ENCODE measurements at places on chromosomes 16 and 17.

DNA sequence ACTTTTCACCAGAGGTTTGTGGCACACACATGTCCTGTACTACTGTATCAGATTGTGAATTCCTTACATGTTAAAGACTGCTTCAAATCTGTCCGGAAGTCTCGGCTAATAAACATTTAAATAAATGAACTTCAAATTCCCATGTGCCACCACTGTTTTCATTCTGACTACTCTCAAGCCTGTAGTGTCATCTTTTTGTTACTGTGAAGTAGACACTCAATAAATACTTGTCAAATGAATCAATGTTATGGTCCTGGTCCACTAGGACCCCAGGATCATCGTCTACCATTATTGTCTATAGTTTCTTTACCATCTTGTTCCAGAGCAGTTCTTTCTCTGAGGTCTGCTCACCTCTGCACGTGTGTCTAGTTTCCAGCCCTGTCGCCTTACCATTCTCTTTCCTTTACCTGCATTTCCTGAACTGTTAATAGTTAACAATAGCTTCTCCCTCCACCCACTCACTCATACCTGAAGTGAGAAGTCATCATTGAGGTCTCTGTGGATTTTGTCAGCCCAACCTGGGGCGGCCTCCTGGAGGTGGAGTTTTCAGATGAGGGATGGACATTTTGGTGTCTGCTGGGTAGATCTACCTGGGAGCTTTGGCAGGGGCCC is 333.0 kb downstream of the SEC14L1 start:
- no peak for DNase-seq

- no peak for DNase-seq
Observed at GRCh38 chr17:42814633-42815399, 9.3 kb downstream of the BECN1 start.

DNA sequence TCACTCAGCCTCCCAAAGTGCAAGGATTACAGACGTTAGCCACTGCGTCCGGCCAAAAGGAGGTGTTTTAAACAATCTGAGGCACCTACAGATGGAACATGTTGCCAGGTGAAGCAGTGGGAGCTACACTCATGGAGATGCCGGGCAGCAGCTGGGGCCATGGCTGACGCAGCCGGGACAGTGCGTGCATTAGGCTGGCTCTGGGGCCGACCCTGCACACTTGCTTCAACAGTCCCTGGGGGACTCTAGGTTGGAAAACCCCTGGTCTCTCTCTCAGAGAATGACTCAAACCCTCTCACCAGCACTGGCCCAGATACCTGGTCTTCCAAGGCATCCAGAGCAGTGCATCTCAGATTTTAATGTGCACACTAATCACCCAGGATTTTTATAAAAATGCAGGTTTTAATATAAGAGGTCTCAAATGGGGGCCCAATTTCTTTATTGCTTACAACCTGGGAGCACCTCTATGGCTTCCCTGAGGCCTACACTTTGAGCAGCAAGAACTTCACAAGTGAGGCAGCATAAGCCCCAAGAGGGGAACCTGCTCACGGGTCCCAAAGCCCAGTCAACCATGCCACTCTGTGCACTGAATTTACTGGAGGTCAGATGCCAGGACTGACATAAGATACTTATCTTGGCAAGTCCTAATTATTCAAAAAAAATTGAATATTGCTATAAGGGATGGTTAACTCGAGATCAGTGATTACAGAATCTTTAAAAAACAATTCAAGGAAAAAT is 70.8 kb upstream of the TRAP1 start:
- DNase-seq: no peak

- no peak for DNase-seq
Observed at GRCh38 chr17:15436473-15437302, 30.7 kb downstream of the CDRT4 start.

- DNase-seq: no peak
Observed at GRCh38 chr17:15917021-15917437, 27.9 kb upstream of the ADORA2B start.

GRCh38 chr17:2244545-2245525 is 58.8 kb downstream of the SMG6 start:
- peak; percentile 80 for DNase-seq

DNA sequence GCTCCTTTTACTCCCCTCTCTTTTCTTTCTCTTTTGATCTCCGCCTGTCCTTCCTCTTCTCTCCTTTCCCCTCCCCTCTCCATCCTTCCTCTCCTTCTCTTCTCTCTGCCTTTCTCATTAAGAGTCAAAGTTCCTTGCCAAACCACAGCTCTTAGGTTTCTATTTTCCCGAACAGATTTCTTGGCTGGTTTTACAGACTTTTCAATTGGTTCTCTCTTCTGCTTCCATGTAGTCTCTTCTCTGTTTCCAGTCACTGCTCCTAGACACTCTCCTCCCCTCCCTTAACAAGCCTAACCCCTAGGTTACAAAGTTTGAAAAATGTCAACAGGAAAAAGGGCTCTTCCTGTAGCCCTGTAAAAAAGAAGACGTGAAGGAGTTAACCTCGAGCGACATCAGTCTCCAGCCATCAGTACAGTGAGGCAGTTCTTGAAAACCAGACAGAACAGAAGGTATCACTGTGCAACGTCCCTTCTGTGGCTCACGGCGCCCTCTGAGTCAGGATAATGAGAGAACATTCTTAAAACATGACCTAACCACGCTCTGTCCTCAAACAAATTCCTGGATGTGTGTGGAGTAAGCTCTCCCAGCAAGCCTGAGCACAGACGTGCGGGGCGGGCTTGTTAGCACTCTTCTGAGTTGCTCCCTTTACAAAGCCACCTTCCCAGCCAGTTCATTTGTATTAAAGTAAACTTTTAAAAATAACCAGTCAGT is 11.6 kb upstream of the MARCHF10 start:
- no peak for DNase-seq

GRCh38 chr17:48799069-48799723 is 17.8 kb downstream of the TTLL6 start:
- no peak for DNase-seq

GRCh38 chr17:7367083-7367482 is 12.1 kb downstream of the TMEM95 start:
- no peak for DNase-seq

DNA sequence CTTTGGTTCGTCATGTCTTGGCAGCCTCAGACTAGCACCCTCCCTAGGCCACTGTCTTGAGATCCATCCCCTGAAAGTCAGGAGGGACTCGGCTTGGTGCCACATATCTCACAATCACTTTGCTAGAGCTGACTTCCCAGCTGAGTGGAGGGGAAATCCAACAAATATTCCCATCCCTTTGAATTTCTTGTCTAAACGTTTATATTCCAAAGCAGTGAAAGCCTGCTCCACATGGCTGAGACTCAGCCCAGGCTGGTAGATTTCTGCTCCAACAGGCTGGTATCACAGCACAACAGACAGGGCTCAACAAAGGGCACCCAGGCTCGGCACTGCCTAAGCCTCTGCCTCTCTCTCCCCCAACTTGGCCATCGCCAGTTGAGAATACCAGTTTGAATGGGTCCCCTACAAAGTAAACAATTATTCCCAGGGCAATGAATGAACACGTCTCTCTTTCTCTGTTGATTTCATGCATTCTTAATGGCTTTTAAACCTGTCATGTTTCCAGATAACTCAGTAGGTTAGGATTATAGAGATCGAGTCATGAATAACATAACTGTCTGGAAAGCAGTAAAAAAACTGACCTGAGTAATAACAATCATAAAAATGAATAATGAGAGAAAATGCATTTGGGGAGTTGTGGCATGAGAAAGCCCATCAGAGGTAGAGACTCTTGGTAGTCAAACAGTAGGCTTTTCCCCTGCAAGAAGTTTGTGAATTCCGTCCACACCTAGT is 1.0 kb downstream of the KRT13 start:
- no peak for DNase-seq

- DNase-seq: no peak
Observed at GRCh38 chr16:75320435-75320834, 69.0 kb upstream of the BCAR1 start.

DNA sequence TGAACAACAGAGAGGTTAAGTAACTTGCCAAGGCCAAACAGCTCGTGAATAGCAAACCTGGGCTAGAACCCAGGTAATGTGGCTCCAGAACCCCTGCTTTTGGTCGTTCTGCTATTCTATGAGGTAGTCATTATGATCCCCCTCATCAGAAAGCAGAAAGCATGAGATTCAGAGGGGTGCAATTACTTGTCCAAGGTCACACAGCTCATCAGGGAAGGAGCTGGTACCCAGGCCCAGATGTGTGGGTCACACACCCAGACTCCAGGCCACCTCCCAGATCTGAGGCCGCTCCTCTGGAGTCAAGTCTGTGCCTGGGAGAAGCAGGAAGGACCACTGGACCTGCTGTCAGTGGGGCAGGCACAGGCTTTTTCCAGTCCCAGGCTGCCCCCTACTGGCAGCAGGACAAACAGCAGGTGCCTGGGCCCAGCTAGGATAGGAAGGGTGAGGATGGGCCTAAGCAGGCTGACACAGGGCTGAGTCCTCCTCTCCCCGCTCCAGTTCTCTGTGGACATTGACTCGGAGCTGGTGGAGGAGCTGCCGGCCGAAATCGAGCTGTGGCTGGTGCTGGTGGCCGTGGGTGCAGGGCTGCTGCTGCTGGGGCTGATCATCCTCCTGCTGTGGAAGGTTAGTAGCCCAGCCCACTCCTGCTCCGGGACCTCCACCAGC is 7.8 kb upstream of the PDK2 start:
- peak; percentile 67 for DNase-seq

Data from stimulated activated CD4-positive, alpha-beta T cell treated with anti-CD3 and anti-CD28 coated beads, Interleukin-1b, Interleukin-23, amount 100 ng/mL, for 4 hours (primary cell).